ENCODE measurements at places on chromosomes 2 and 18. TPM values are rescaled to one million over a fixed set of nuclear protein-coding genes. Genes with fewer than 3 reads are reported as not detected.

The POTEI gene
- not detected for total RNA-seq

The SERPINB3 gene
- not detected for total RNA-seq

The BMP10 gene
- not detected for total RNA-seq

The CAB39 gene
- total RNA-seq, result 55.5 TPM

The LRRTM1 gene
- not detected for total RNA-seq

The CHST10 gene
- total RNA-seq, result 4.5 TPM

The DLX2 gene
- 0.13 TPM for total RNA-seq

The MTA3 gene
- 25.0 TPM for total RNA-seq

The TUBA3E gene
- not detected for total RNA-seq

The CD8B2 gene
- total RNA-seq, result not detected

The ALLC gene
- not detected for total RNA-seq

The VIT gene
- 0.12 TPM for total RNA-seq

The OSR1 gene
- 120 TPM for total RNA-seq

The SERPINB2 gene
- 2.4 TPM for total RNA-seq

The AGAP1 gene
- 7.9 TPM for total RNA-seq

The GPR45 gene
- total RNA-seq, result not detected

The MYO1B gene
- total RNA-seq, result 165 TPM

The RSAD2 gene
- total RNA-seq, result 0.40 TPM

The TNFAIP6 gene
- total RNA-seq, result 25.2 TPM

The AMER3 gene
- total RNA-seq, result not detected

The MOCOS gene
- 2.9 TPM for total RNA-seq

The ATP6V1C2 gene
- total RNA-seq, result not detected

The AP1S3 gene
- 22.6 TPM for total RNA-seq

The UGT1A5 gene
- not detected for total RNA-seq

The CKAP2L gene
- total RNA-seq, result 9.1 TPM

The SUPT7L gene
- 17.8 TPM for total RNA-seq

The DYSF gene
- total RNA-seq, result 5.5 TPM
